ENCODE measurements at places on chromosomes 6 and 20. TPM values are rescaled to one million over a fixed set of nuclear protein-coding genes. Genes with fewer than 3 reads are reported as not detected.
A peak's percentile ranks its signal among the peaks of the same experiment; 100 is the strongest.

GRCh38 chr6:75437421-75437891 is 56.1 kb downstream of the FILIP1 start:
- DNase-seq = peak; percentile 15

GRCh38 chr6:55496201-55496600 is 82.8 kb downstream of the HMGCLL1 start:
- DNase-seq = no peak

Gene TRDN
- total RNA-seq = not detected

- peak; percentile 90 for DNase-seq
These were observed 732 bp upstream of the STXBP5 start for GRCh38 chr6:147203311-147204059.

Gene CRISP2
- total RNA-seq = 0.23 TPM

Gene JAG1
- 62.5 TPM for total RNA-seq

DNA sequence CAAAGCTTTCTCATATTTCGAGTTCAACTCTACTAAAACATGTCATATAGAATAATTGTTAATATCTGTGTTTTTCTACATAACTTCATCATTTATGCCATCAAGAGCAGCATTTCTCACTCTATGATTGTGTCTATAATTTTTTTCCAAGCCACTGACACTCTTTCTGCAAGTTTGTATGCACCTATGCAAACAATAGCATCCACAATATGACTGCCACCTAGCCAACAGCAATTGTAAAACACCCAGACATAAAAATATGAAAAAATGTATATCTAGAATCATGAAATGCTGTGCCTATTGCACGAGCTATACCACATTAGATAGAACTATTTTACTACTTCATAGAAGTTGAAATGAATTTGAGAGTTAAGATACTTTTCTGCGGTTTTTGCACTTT is 286.5 kb upstream of the MARCKS start:
- no peak for DNase-seq

GRCh38 chr6:31270788-31271640 is 878 bp downstream of the HLA-C start:
- peak; percentile 76 for DNase-seq

GRCh38 chr6:135522965-135523692 is 25.6 kb upstream of the AHI1 start:
- DNase-seq = no peak

Gene EMILIN3
- total RNA-seq = not detected

Gene CD109
- total RNA-seq = 34.0 TPM

- no peak for DNase-seq
These were observed 229.7 kb downstream of the PLCB1 start for GRCh38 chr20:8361779-8362178.

GRCh38 chr6:133136177-133136880 is 104.8 kb upstream of the EYA4 start:
- DNase-seq = no peak

GRCh38 chr6:133428295-133428694 is 187.1 kb downstream of the EYA4 start:
- DNase-seq = no peak

Gene CDH26
- 0.29 TPM for total RNA-seq

Gene OTOR
- total RNA-seq = not detected

DNA sequence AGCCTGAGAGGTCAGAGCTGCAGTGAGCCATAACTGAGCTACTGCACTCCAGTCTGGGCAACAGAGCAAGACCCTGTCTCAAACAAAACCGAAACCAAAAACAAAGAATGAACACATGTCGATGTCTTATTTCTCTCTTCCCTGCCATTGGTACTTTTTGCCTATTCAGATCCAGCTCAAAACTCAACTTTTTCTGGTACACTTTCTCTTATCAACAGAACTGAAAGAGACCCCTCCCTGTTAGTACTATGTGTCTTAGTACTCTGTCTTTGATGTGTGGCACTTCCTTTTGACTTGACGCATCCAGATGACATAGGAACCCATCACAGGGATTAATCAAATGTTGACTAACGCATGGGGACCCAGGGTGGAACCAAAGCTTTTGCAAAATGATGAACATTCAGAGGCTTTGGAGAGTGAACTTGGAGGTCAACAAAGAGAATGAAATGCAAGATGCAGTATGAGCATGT is 44.8 kb downstream of the AKAP12 start:
- no peak for DNase-seq

DNA sequence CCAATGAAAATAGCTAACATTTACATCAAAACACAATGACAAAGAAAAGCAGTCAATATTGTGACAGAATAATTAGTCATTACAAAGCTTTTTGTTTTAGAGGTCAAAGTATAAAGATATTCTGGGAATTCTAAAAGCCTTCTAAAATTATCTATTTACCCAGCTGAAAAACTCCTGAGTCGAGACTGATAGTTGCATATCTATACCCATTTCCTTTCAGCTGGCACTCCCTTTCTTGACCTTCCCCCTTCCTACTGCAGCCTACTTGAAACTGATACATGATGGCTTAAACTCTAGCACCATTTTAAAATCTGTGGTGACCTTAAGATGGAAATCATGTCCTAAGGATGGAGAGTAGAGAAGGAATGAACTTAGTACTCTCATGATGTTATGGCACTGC is 38.6 kb downstream of the LMBRD1 start:
- no peak for DNase-seq

GRCh38 chr6:25277857-25278256 is 1.3 kb upstream of the CARMIL1 start:
- DNase-seq = no peak

Gene KCNB1
- total RNA-seq = not detected

- peak; percentile 4 for DNase-seq
These were observed 51.9 kb upstream of the PTPRK start for GRCh38 chr6:128572294-128572693.

GRCh38 chr6:120671519-120671918 is 662.8 kb downstream of the TBC1D32 start:
- no peak for DNase-seq

GRCh38 chr6:144840619-144841018 is 555.5 kb downstream of the UTRN start:
- DNase-seq = no peak

GRCh38 chr6:80468398-80468797 is 361.9 kb downstream of the BCKDHB start:
- no peak for DNase-seq
